Right hindlimb (tissue), 1 donor: ENCODE measurements at places on chromosomes 6 and 20.

- no peak for DNase-seq
These were observed 336.4 kb downstream of the CDH26 start for GRCh38 chr20:60294632-60295031.

DNA sequence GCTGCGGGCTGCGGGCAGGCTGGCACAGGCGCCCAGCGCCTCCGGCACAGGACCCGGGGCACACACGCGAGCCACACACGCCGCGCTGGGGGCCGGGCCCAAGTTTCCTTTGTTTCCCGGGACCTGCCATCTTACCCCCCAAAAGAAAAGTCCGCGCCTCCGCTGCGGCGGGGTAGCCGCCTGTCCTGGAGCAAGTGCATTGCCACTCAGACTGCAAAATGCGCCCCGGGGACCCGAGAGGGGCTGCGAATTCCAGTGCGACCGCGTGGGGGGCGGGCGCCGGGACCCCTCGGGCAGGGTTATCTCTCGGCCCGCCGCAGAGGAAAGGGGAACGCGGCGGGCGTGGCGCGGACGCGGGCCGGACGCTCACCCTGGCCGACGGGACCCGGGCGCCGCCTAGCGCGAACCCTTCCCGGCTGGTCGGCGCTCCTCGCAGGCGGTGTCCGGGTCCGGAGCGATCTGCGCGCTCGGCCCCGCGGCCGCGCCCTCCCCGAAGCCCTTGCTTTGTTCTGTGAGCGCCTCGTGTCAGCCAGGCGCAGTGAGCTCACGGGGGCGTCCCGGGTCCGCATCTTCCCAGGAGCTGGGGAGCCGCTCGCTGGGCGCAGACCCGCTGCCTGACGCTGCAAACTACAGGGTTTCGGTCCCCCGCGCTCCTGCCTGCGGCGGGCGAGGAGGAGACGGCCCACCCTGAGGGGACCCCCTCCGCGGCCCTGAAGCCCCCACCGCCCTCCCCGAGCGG lies 639 bp upstream of the CD24 start:
- DNase-seq = peak; percentile 75

- no peak for DNase-seq
These were observed 27.9 kb downstream of the PLEKHG1 start for GRCh38 chr6:150627585-150628025.

- no peak for DNase-seq
These were observed 19.8 kb downstream of the GCM1 start for GRCh38 chr6:53128842-53129241.

GRCh38 chr6:16205377-16206144 lies 32.8 kb upstream of the GMPR start:
- DNase-seq = peak; percentile 63

GRCh38 chr6:53608396-53608795 lies 57.2 kb downstream of the KLHL31 start:
- no peak for DNase-seq

- no peak for DNase-seq
These were observed 7.6 kb upstream of the HIVEP2 start for GRCh38 chr6:142952614-142953013.
